Stimulated activated CD8-positive, alpha-beta memory T cell treated with anti-CD3 and anti-CD28 coated beads, Interleukin-4, amount 100 ng/mL, for 48 hours (primary cell): ENCODE measurements at places on chromosomes 2 and 18.

GRCh38 chr2:181041661-181042060 is 61.3 kb downstream of the UBE2E3 start:
- DNase-seq: no peak

- DNase-seq: no peak
Measured at GRCh38 chr2:49772299-49772970, 618.1 kb upstream of the FSHR start.

DNA sequence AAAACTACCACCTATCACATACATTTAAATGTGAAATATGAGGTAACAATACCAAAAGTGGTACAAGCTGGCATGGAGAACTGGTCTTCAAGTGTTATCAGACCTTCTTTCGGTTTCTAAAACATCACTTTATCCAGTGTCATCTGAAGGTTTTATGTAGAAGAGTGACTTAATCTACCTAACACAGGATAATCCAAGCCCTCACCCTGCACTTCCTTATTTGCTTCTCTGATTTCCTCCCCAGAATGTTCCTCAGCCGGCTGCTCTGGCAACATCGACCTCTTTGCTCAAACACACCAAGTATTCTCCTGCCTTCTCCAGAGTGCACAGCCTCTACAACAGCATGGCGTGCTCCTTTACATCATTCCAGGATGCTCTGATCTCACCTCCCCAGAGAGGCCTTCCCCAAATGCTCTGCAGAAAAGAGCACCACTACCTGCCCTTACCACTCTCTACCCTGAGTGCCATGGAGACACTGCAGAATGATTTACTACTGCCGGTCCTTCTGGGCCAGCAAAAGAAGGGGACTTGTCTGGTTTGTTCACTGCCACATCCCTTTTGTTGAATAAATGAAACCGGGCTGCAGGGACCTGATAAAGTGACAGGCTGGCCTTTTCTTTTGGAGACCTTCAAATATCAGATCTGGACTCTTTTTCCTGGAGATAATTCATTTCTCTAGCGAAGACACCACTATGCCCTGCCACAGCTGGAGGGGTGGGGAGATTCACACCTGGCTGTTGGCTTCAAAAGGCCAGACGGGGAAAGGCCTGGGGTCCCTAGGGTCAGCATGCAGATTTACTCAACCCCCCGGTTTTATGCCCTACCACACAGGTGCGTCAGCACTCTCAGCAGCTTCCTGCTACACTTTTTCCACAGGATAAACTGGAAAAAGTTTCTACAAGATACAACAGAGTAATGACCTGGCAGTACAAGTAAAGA is 42.0 kb downstream of the TTR start:
- no peak for DNase-seq

- DNase-seq: no peak
Measured at GRCh38 chr2:123514613-123515207, 510.4 kb upstream of the CNTNAP5 start.

DNA sequence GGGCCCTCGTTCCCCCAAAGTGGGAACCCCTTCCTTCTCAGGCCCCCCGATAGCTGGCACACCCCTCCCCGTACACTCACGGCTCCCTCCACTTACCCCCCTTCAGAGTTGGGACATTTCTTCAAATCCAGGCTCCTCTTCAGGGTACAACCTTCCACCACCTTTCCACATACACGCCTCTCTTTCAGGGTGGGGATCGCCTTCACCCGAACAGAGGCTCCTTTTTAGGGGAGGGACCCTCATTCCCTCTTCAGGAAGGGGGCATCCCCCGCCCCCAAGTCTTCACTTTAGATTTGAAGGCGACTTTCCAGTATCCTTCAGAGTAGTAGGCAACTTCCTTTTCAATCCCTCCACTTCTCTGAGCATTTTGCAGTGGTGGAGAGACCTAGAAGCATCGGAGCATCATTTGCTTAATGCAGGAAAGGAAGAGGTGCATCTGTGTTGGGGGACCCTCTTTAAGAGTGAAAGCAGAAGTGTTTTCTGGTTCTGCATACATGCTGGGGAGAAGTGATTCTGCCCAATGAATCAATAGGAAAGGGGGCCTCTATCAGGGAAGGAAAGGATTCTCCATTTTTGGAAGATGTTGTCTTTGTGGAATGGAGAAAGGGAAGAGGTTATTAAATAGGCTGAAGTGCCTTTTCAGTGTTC is 845 bp downstream of the EML4 start:
- no peak for DNase-seq

- DNase-seq: no peak
Measured at GRCh38 chr2:106959975-106960682, 74.2 kb upstream of the ST6GAL2 start.

DNA sequence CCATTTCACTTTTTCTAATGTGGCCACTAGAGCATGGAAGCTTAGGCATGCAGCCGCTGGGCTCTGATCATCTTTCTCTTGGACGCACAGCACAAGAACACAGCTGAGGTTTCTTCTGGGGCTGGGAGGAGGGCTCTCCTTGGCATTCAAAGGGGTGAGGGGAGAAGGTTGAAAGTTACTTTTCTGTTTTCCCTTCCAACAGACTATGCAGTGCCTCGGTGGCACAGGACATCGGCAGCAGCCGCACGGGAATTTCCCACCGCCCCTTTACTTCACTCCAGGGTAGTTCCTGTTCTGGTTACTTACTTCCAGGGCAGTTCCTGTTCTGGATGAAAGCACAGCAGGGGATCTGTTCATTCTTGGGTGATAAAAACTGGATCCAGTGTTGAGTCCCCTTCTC is 18.9 kb upstream of the MAL start:
- no peak for DNase-seq

- DNase-seq: no peak
Measured at GRCh38 chr2:140177086-140177485, 1396.9 kb upstream of the NXPH2 start.

GRCh38 chr2:88442473-88442872 is 10.0 kb downstream of the FOXI3 start:
- DNase-seq: no peak

- DNase-seq: no peak
Measured at GRCh38 chr2:160940271-160940670, 220.0 kb upstream of the TANK start.

GRCh38 chr2:232816657-232817056 is 40.3 kb upstream of the KCNJ13 start:
- no peak for DNase-seq
